ENCODE measurements at places on chromosomes 2 and 18. TPM values are rescaled to one million over a fixed set of nuclear protein-coding genes. Genes with fewer than 3 reads are reported as not detected.

Gene CIB4
- not detected for total RNA-seq

- peak; percentile 92 for DNase-seq
These were observed 5.8 kb downstream of the PRLH start for GRCh38 chr2:237572021-237572741.

- DNase-seq: no peak
These were observed 984 bp downstream of the TCF23 start for GRCh38 chr2:27149570-27150405.

DNA sequence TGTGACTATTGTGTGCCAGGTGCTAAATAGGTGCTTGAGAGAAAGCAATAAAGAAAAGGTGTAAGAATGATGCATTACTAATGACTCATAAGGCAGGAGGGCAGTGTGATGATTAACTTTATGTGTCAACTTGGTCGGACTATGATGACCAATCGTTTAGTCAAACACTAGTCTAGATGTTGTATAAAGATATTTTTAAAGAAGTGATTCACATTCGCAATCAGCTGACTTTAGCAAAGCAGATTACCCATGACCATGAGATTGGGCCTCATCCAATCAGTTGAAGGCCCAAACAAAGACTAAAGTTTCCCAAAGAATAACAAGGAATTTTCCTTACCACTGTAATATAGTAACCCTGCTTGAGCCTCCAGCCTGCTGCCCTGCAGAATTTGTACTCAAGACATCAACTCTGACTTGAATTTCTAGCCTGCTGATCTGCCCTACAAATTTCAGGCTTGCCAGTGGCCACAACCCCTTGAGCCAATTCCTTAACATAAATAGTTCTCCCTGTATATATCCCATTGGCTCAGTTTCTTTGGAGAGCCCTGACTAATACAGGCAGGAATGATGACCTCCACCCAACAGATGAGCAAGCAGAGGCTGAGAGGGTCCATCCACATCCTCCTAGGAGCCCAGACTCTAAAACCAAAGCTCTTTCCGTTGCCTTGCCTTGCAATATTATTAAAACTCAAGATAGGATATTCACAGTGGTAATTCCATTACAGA lies 132.6 kb downstream of the ACTR3 start:
- no peak for DNase-seq

Data from umbilical cord (tissue), 2 donors.